ENCODE measurements at places on chromosomes 1 and 21. TPM values are rescaled to one million over a fixed set of nuclear protein-coding genes. Genes with fewer than 3 reads are reported as not detected.

The DNAI4 gene
- 4.3 TPM for total RNA-seq

The NUDT17 gene
- total RNA-seq = 3.2 TPM

The DNASE2B gene
- not detected for total RNA-seq

The TAF1A gene
- 9.3 TPM for total RNA-seq

The ELAPOR1 gene
- total RNA-seq = 0.84 TPM

The TXNIP gene
- total RNA-seq = 749 TPM
